ENCODE measurements at places on chromosomes 4 and X.

- no peak for DNase-seq
These were observed 3.6 kb downstream of the OTUD4 start for GRCh38 chr4:145176641-145177432.

- DNase-seq, result no peak
These were observed 2.1 kb downstream of the RTL5 start for GRCh38 chrX:72129661-72130060.

DNA sequence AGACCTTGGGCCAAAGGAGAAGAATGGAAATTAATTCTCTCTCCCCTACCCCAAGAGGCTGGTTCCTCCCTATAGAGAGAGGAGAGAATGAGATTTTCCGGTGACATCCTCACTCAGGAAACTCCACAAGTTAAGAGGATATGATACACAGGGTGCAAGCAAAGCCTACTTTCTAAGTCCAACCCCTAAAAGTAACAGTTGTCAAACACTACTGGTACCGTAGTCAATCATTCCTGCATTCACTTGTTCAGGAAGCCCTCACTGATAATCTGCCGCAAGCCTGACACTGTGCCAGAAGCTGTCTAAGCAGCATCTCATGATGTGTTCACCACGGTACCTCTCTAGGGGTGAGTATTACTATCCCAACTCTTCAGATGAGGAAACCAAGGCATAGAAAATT lies 41.7 kb downstream of the KDR start:
- DNase-seq, result no peak

GRCh38 chrX:136210806-136211205 lies 40.4 kb downstream of the MAP7D3 start:
- no peak for DNase-seq

DNA sequence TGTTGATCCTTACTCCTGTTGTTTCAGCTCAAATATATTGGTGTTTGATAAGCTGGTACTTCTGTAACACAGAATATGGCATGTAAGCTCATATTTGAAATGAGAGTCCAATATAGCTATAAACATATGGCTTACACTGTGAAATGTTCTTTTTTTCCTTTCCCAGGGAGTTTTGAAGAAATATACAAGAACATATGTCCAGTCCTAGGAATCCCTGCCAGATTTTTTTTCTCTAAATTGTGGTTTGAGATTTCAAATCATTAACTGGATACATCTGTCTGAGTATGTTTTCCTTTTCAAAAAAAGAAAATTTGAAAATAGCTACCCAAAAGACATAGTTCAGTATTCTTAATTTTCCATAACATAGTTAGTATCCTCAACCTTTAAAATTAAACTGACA lies 60.2 kb downstream of the HMGB2 start:
- DNase-seq, result no peak

DNA sequence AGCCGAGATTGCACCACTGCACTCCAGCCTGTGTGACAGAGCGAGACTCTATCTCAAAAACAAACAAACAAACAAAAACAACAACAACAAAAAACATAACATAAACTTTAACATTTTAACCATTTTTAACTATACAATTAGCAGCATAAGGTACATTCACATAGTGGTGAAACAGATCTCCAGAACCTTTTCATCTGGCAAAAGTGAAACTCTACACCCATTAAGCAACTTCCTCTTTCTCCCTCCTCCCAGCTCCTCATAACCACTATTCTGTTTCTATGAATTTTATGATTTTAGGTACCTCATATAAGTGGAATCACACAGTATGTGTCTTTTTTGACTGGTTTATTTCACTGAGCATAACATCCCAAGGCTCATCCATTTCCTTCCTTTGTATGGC lies 103.6 kb downstream of the FAM13A start:
- DNase-seq, result no peak
